Fibroblast of the aortic adventitia (primary cell): ENCODE measurements at places on chromosomes 16 and 17.

DNA sequence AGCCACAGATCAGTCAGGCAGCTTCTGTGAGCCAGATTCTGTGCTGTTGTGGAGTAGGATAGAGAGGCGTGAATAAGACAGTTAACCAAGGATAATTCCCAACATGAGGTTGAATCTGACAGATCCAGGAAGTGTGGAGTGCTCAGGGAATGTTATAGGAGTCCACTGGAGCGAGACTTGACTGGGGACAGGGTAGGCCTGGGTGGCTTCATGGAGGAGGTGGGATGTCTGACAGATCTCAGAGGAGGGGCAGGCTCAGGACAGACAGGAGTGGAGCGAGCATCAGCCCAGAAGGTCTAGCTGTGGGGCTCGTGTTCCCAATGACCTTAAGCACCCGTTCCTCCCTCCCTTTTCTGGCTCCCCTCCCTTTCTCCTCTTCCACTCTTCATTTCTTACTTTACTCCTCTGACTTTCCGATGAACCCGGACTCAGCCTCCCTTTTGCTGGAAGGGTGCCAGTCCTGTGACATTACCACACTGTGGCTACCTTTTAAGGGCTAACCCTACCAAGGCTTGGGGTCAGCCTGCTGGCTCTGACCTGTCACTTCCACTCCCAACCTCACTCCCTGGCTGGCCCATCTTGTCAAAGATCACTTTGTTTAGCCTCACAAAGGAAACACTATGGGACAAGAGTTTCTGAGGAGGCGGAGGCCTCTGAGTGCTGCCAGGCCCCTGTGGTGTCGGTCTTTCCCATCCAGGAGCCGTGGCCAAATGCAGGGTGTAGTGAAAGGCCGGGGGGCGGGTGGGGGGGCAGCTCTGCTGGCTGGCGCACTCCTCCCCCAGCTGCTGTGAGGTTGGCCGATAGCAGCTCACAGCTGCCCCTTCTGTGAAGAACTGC lies 28.5 kb upstream of the EFCAB13 start:
- no peak for DNase-seq

DNA sequence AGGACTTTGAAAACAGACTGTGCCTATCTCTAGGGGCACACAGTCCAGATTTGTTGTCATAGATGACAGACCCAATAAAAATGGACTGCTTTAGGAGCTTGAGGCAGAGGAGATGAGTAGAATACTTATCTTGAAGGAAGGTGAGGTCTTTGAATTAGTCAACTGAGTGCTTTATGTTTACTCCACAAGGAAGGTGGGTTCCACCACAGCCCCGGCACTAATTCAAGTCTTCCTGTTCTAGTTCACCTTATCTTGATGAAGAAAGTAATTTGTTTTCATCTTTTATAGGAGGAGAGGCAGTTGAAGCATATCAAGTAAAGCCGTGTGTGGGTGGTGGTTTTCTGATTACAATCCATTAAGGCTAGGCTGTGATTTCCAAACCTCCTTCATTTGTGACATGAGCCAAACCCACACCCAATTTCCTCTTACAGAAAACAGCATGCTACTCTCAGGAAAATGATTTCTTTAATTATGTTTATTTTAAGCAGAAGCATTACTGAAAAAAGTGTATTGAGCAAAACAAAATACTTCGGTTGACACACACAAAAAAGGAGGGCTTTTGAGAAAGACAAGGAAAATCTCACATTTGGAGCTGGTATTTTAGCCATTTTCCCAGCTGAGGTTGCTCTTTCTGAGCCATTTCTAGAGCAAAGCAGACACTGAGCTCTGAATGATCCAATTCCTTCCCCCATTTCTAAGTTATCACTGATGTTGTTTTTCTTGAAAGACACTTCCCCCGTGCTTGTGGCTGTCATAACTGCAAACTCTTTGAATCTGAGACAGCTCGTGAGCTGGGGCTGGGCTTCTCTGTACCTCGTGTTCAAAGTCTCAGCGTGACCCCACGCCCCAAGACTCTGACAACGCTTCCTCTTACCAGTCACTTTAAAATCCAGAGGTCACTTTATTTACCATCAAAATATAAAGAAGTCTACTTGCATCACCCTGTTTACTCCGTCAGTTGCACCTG lies 35.4 kb downstream of the CDRT15 start:
- peak; percentile 45 for DNase-seq

GRCh38 chr17:50210240-50211225 lies 9.1 kb upstream of the COL1A1 start:
- peak; percentile 98 for DNase-seq

DNA sequence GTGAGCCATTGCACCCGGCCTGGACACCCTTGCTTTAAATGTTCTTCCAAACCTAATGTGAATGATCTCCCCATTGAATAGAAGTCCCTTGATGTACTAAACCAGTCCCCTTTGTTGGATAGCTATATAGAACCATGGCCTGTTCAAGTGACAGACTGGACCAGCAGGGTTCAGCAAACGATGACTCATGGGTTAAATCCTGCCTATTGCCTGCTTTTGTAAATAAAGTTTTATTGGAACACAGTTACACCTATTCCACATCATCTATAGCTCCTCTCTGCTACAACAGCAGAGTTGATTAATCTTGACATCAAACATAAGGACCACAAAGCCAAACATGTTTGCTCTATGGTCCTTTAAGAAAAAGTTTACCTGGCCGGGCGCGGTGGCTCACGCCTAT lies 56.1 kb downstream of the CRISPLD2 start:
- no peak for DNase-seq

GRCh38 chr17:42058063-42058462 lies 7.7 kb upstream of the C17orf113 start:
- no peak for DNase-seq

GRCh38 chr16:30358990-30359870 lies 4.1 kb upstream of the CD2BP2 start:
- no peak for DNase-seq

DNA sequence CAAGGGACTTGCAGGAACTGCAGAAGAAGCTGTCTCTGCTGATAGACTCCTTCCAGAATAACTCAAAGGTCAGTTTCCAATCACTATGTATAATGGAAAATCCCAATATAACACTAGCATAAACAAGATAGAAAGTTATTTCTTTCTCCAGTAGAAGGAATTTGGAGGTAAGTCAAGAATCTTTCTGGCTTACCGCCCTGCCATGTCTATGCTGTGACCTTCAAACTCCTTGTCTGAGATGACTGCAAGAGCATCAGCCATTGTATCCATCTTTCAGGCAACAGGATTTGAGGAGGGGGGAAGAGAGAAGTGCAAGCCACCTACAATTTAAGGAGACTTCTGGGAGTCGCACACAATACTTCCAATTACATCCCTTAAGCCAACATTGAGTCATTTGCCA lies 2.7 kb downstream of the LDAF1 start:
- peak; percentile 55 for DNase-seq

- DNase-seq = no peak
Measured at GRCh38 chr17:17941015-17941414, 31.2 kb downstream of the TOM1L2 start.

DNA sequence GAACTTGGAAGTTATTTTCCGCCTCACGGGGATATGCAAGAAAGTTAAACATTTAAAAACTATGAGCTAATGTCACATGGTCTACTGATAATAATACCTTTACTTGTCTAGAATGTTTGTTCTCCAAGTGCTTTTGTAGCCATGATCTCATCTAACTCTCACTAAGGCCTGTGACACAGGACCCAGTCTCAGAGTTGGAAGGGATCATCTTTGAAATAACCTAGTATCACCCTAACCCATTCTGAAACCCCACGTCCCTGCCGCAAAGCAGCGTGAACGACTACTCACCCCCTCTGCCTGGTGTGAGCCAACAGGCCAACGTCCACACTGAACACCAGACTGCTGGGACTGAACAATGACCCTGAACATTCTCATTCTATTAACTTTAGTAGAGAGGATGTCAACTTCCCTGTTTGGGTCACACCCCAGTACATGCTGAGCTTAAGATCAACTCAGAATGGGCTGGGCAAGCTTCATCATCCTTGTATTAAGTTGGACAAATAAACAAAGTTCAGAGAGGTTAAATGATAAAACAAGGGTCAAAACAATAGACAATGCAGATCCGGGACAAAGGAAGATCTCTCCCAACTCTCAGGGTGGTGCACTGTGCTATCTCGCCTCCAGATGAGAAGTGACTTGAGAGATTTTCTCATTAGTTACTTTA lies 54.8 kb upstream of the BCAR1 start:
- peak; percentile 11 for DNase-seq

- no peak for DNase-seq
Measured at GRCh38 chr17:38907930-38908675, 17.3 kb upstream of the LASP1NB start.

DNA sequence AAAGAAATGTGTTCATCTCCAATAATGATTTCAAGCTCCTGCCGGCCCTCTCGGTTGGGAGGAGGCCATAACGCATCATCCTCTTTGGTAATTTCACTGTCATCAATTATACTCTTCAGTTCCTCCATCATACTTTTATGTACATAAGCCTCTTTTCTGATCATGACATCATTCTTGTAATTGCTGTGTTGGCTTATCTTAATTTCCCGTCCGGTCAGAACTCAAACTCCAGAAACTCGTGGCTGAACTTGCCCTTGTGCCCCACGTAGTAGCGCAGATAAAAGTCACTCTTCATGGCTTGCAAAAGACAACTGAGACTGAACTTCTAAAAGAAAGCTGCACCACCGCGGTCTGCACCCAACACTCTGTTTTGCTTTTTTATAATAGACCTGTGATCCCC lies 13.6 kb downstream of the TMEM220 start:
- no peak for DNase-seq

GRCh38 chr17:59621771-59622170 lies 2.1 kb downstream of the CLTC start:
- DNase-seq = peak; percentile 33

- peak; percentile 49 for DNase-seq
Measured at GRCh38 chr17:63275971-63276745, 169.9 kb downstream of the CYB561 start.

GRCh38 chr16:67872631-67873434 lies at the start of gene EDC4:
Gene EDC4, plus strand, starts transcription at chr16:67873052. Its CDS starts 210 bp downstream, at chr16:67873262.
- peak; percentile 74 for DNase-seq
